ENCODE measurements at places on chromosomes 6 and 20.

DNA sequence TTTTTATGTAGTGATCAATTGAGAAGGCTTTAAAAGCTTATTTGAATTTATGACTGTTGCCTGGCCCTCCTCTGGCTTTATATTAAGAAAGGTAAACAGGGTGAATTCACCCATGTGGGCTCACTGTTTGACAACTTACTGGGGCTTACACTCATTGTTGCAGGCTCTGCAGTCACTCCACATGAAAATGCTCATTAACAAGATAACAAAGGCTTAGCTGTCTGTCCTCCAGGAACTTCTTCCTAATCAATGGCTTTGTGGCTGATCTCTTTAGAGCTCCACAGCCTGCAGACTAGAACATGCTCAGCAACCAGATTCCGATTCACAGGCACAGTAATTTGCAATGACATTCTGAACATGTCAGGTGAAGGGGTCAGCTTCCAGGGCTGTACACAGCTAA lies 323.2 kb upstream of the MAN1A1 start:
- DNase-seq, result no peak

GRCh38 chr6:28296520-28297060 lies 15.2 kb downstream of the PGBD1 start:
- DNase-seq, result no peak

DNA sequence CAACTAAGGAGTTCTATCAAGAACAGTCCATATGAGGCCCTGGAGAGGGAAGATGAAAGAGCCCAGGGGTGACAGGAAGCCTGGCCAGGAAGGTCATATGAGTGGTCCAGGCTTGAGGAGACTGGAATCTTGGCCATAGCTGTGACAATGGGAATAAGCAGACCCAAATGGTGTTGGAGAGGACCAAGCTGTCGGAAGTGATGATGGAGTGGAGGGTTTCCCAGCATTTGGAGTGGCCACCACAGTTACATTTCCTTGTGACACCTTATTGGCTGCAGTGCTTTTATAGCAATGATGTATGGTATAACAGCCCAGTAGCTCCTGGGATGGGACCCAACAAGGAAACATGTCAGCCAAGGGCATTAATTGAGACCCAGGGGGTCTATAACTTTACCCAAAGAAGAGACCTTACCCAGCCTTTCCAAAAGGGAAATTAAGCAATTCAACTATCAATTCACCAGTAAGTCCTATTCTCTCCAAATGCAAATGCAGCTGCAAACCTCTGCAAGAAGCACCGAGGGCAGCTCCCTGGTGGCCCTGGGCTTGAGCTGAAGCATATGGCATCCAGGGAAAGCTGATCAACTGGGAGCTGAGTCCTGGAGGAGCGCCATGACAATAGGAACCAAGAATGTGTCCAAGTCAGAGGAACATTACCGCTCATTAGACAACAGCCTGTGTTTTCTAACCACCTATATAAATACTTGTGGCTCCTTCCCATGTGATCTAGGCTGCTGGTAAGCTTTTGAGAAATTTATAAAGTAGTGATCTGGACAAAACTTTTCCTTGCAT lies 219.4 kb downstream of the SOD2 start:
- no peak for DNase-seq

DNA sequence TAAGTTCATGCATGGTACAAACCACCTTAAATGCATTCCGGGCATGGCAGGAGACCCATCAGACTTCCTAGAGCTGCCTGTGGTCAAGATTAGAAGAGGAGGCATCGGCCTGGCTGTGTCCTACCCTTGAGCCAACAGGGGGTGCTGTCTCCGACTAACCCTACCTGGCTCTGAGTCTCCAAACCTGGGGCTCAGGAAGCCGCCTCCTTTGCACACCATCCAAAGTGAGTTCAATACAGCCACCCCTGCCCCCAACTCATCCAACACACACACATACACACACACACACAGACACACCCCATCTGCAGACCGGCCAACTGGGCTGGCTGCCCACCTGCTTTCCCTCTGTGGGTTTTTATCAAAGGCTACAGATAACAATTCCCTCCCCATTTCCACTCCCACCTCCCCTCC lies 77.0 kb downstream of the JPH2 start:
- DNase-seq, result no peak
